Stomach (tissue), 19 donors: ENCODE measurements at places on chromosomes 16 and 17. TPM values are rescaled to one million over a fixed set of nuclear protein-coding genes. Genes with fewer than 3 reads are reported as not detected.

DNA sequence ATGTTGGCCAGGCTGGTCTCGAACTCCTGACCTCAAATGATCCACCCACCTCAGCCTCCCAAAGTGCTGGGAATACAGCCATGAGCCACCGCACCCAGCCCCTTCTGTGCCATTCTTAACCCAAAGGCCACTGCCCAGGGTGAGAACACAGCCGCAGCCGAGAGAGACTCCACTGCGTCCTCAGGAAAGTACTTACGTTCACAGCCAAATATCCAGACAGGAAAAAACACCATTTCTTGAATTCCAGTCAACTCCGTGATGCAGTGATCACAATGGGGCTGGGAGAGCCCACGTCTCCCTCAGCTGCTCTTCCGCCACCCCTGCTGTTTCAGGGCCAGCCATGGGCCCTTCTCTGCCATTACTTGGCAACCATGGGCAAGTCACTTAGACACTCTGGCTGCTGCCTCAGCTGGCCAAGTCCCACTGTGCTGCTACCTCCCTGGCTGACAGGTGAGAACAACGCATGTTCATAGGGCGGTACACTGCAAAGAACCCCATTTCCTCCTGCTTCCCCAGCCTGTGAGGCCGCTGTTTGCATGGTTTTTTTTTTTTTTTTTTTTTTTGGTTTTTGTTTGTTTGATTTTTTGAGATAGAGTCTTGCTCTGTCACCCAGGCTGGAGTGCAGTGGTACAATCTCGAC lies 4.3 kb downstream of the CDIP1 start:
- no peak for DNase-seq

Gene KRT33A
- not detected for total RNA-seq

Gene TAOK1
- 39.3 TPM for total RNA-seq

GRCh38 chr16:80704751-80705505 lies 99.5 kb downstream of the CDYL2 start:
- DNase-seq, result no peak
